Tracheal epithelial cell (primary cell): ENCODE measurements at places on chromosomes 6 and 20. TPM values are rescaled to one million over a fixed set of nuclear protein-coding genes. Genes with fewer than 3 reads are reported as not detected.

Gene MDFI
- 112 and 113 TPM in 2 replicates for total RNA-seq

Gene RBM24
- under 0.01 and 0.96 TPM in 2 replicates for total RNA-seq

Gene SLPI
- 837 and 1,171 TPM in 2 replicates for total RNA-seq

Gene HLA-DOB
- 0.72 and 1.9 TPM in 2 replicates for total RNA-seq

Gene SPDEF
- total RNA-seq: 3.8 and 8.7 TPM in 2 replicates

Gene OR2H1
- total RNA-seq: not detected in 2 replicates

Gene LY6G6D
- not detected in 2 replicates for total RNA-seq

Gene GJE1
- total RNA-seq: not detected in 2 replicates

Gene HLA-DRA
- total RNA-seq: not detected in 2 replicates

Gene KIAA1755
- total RNA-seq: 0.21 and 0.24 TPM in 2 replicates

Gene JAG1
- 205 and 243 TPM in 2 replicates for total RNA-seq

Gene CNBD2
- 0.64 and 0.96 TPM in 2 replicates for total RNA-seq

Gene OR12D3
- total RNA-seq: not detected in 2 replicates

Gene PNLDC1
- total RNA-seq: under 0.01 and 0.21 TPM in 2 replicates

Gene LY6G5B
- total RNA-seq: under 0.01 and 0.43 TPM in 2 replicates

Gene NRSN1
- not detected in 2 replicates for total RNA-seq

Gene PRICKLE4
- total RNA-seq: 1.9 TPM in 1 of 2 replicates, not detected in the other

Gene CYP24A1
- 15.2 and 17.5 TPM in 2 replicates for total RNA-seq

Gene LEMD2
- 75.9 and 88.9 TPM in 2 replicates for total RNA-seq

Gene PHACTR1
- 0.96 TPM in 1 of 2 replicates, not detected in the other for total RNA-seq

Gene PDE7B
- 0.24 TPM in 1 of 2 replicates, not detected in the other for total RNA-seq

Gene PI3
- 7.0 and 45.3 TPM in 2 replicates for total RNA-seq

Gene PLCB1
- total RNA-seq: 0.24 and 2.8 TPM in 2 replicates

Gene DAAM2
- 0.24 TPM in 1 of 2 replicates, not detected in the other for total RNA-seq

Gene METTL24
- not detected in 2 replicates for total RNA-seq

Gene MOXD1
- under 0.01 and 11.3 TPM in 2 replicates for total RNA-seq

Gene TTI1
- total RNA-seq: 14.9 and 21.3 TPM in 2 replicates

Gene FILIP1
- under 0.01 TPM in 2 replicates for total RNA-seq

Gene TRIM15
- under 0.01 TPM in 1 of 2 replicates, not detected in the other for total RNA-seq

Gene NHLRC1
- total RNA-seq: 1.2 and 2.3 TPM in 2 replicates

Gene CGA
- total RNA-seq: not detected in 2 replicates

Gene OR2H2
- 0.24 TPM in 1 of 2 replicates, not detected in the other for total RNA-seq

Gene NRN1
- 0.21 TPM in 1 of 2 replicates, not detected in the other for total RNA-seq

Gene CLIC5
- 0.72 TPM in 1 of 2 replicates, not detected in the other for total RNA-seq

Gene KIF25
- not detected in 2 replicates for total RNA-seq

Gene GSTA3
- not detected in 2 replicates for total RNA-seq

Gene FAM120B
- total RNA-seq: 6.0 and 9.4 TPM in 2 replicates

Gene GGTLC1
- not detected in 2 replicates for total RNA-seq

Gene DLL1
- total RNA-seq: 1.7 and 1.9 TPM in 2 replicates

Gene MYB
- under 0.01 and 0.24 TPM in 2 replicates for total RNA-seq

Gene PRKN
- total RNA-seq: 0.48 and 0.64 TPM in 2 replicates

Gene DDRGK1
- total RNA-seq: 32.8 and 41.4 TPM in 2 replicates

Gene PACSIN1
- total RNA-seq: not detected in 2 replicates

Gene MYBL2
- 0.21 and 3.1 TPM in 2 replicates for total RNA-seq

Gene SPEF1
- total RNA-seq: not detected in 2 replicates

Gene TXLNB
- not detected in 2 replicates for total RNA-seq

Gene SLC22A3
- 8.0 and 9.2 TPM in 2 replicates for total RNA-seq

Gene MLN
- not detected in 2 replicates for total RNA-seq

Gene OR2B6
- total RNA-seq: not detected in 2 replicates
